Nasal cavity respiratory epithelium epithelial cell of viscerocranial mucosa (primary cell): ENCODE measurements at places on chromosomes 2 and 18. TPM values are rescaled to one million over a fixed set of nuclear protein-coding genes. Genes with fewer than 3 reads are reported as not detected.

TCF7L1 gene
- total RNA-seq: 0.34 and 3.8 TPM in 2 replicates

GPC1 gene
- 74.5 and 314 TPM in 2 replicates for total RNA-seq

ADGRF3 gene
- total RNA-seq: 0.07 TPM in 1 of 2 replicates, not detected in the other

GALNT5 gene
- total RNA-seq: 30.1 and 32.5 TPM in 2 replicates

DNAJC5G gene
- not detected in 2 replicates for total RNA-seq

RNF144A gene
- total RNA-seq: 0.68 and 1.1 TPM in 2 replicates
